ENCODE measurements at places on chromosomes 1 and 21.

DNA sequence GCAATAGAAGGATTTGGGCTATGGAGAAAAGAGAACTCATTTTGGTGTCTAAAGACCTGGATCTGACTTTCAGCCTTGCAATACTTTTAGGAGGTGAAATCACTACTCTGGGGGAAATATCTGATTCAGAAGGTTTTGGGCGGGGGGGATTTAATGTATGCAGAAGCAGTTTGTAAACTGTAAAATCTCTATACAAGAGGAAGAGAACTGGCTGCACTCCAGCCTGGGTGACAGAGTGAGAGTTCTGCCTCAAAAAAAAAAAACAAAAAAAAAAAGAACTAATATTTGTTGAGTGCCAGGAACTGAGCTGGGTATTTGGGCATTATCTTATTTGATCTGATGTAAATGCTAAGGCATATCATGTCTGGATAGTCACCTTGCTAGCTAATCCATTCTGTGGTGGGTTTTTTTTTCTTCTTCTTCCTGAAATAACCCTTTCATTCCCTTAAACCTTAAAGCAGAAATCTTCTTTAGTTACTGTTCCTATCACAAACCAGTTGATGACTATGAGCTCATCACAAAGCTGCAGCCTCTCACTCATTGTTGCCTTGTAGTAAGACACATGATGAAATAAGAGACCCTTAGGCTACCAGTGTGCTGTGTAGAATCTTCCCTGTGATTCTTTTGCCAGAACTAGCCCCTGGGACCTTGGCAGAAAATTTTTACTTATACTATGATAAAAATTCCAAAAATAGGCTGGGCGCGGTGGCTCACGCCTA is 35.6 kb upstream of the SLC16A1 start:
- DNase-seq = no peak

- no peak for DNase-seq
Observed at GRCh38 chr21:44893278-44893556, 19.7 kb upstream of the PTTG1IP start.

DNA sequence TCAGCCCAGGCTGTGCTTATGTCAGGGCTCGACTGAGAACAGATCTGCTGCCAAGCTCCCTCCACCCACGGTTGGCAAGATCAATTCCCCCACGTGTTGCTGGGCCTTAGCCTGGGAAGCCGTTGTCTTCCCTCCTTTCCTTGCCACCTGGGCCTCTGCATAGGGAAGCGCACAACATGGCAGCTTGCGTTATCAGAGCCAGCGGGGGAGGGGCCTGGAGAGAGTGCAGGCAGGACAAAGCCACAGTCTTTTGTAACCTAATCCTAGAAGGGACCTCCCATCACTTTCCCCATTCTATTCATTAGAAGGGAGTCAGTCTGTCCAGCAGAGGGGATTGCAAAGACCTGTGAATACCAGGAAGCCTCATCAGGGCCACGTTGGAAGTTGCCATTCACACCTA is 17.0 kb upstream of the IGSF21 start:
- no peak for DNase-seq

DNA sequence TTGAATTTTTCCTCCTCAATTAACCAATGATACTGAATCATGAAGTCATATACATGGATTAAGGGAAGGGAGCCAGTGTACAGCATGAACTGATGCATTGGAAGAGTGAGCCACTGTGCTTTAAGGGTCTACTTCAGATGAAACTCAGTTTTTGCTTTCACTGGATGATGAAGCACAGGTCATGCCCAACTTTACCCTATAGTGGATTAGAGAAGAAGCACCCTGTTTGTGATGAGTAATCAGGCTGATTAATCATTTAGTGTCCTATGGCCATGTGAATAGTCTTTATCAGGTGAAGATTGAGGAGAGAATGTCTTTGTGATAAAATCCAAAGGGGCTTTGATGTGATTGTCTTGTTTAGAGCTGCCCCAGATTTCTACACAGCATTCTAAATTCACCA is 24.7 kb upstream of the LAMC1 start:
- DNase-seq = no peak

DNA sequence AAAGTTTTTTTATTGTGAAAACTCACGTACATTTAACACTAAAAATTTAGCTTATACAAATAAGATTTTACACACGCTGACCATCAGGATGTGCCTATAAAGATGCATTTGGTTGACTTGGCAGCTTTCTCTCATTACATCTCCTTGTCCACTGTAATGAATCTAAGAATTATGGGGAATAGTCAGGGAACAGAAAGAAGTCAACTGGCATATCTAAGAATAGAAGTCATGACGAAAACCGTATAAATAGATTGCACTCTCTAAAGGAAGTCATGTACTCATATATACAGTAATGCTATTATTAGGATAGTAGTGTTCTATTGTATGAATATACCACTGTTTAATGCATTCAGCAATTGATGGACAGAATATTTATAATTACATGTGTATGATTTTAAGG is 575.8 kb upstream of the B3GALT2 start:
- DNase-seq = no peak

GRCh38 chr1:163928651-163929050 is 606.9 kb downstream of the NUF2 start:
- no peak for DNase-seq

- no peak for DNase-seq
Observed at GRCh38 chr1:98981917-98982513, 22.6 kb downstream of the PLPPR5 start.

- DNase-seq = no peak
Observed at GRCh38 chr1:89298461-89298860, 25.8 kb upstream of the GBP5 start.

GRCh38 chr1:1004420-1004779 is 4.5 kb upstream of the HES4 start:
- no peak for DNase-seq

GRCh38 chr1:25131794-25132193 is 100.5 kb downstream of the SYF2 start:
- DNase-seq = no peak

DNA sequence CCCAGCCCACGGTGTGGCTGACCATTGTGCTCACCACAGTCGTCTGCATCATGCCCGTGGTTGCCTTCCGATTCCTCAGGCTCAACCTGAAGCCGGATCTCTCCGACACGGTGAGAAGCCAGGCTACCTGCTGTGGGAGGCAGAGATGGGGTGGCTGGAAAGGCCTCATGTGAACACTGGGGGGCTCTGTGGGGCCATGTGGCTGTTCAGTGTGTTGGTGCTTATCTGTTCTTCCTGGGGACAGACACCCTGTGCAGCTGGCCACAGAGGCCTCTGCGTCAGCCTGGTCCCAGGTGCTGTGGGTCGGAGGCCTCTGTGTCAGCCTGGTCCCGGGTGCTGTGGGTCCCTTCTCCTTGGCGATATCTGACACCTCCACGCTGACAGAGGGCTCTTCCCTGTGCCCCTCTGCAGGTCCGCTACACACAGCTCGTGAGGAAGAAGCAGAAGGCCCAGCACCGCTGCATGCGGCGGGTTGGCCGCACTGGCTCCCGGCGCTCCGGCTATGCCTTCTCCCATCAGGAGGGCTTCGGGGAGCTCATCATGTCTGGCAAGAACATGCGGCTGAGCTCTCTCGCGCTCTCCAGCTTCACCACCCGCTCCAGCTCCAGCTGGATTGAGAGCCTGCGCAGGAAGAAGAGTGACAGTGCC is 23.2 kb downstream of the ATP8B2 start:
- DNase-seq = no peak

DNA sequence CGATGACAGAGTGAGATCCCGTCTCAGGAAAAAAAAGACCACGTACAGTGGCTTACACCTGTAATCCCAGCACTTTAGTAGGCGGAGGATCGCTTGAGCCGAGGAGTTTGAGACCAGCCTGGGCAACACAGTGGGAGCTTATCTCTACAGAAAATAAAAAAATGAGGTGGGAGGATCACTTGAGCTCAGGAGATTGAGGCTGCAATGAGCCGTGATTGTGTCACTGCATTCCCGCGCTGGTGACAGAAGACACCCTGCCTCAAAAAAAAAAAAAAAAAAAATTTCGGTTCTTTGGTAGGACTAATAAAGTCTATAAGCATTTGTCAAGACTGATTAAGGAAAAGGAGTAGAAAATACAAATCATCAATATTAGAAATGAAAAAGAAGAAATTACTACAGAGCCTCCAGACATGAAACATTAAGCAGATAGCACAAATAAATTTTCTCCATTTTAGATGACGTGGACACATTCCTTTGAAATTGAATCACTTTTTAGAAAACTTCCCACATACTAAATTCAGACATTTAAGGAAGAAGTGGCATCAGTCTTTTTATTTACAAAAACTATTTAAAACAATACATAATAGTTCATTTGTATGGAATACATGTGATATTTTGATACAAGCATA is 30.4 kb downstream of the MORC3 start:
- DNase-seq = no peak

DNA sequence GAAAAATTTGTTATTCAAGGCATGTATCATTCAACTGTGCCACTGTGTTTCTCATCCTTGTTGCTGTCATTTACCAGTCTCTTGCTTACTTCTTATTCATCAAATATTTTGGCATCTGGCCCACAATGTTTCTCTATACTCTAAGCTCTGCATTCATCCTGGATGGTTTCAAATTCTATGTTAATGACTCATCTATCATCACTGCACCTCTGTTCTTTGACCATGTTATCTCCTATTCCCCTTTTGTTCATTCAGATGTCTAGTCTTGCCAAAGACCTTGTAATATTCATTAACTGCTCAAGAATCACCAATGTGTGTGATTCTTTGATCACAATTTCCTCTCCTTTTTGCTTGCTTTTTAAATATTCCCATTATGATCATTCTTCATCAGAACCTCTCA is 54.6 kb upstream of the PRKACB start:
- no peak for DNase-seq

DNA sequence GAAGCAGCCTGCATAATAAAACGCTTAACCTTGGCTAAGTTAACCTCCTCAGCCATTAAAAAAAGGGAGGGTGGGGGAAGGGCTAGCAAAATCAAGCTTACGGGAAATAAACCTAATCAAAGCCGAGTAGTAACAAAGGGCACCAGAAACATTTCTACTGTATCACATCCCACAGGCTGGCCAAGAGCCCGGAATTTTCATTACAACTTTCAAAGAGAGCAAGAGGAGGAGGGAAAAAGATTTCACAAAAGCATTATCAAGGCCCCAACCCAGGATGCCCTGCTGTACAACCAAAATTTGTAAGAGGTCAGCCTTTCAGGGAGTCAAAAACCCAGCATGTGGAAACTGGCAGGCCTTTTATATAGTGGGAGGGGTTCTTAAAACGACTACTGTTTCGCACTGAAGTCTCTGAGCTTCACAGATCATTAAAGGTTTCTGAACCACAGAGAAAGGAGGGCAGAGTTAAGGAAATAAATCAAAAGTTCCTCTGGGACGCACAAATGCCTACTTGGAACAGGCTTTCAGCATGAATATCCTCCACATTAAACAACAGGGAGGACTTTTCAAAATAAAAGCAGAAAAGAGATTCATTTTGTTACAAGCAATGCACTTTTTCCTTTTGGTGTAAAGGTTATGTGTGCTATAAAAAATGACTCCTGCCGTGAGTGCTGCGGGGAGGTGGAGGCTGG is 90.4 kb downstream of the SLC45A1 start:
- DNase-seq = peak; percentile 84

DNA sequence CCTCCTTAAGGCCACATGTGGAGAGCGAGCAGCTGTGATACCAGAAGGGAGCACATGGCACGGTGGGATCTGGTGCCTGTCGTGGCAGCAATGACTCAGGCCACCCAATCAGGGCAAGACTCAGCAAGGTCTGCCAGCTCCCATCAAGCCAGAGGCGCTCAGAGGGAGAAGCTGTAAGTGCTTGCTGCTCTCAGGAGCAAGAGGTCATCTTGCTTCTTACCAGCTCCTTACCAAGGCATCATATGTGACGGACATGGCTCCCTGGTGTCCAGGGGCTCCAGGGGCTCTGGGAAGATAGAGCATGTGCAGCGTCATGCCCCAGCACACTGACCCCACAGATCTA is 72.9 kb downstream of the ITPKB start:
- DNase-seq = no peak

DNA sequence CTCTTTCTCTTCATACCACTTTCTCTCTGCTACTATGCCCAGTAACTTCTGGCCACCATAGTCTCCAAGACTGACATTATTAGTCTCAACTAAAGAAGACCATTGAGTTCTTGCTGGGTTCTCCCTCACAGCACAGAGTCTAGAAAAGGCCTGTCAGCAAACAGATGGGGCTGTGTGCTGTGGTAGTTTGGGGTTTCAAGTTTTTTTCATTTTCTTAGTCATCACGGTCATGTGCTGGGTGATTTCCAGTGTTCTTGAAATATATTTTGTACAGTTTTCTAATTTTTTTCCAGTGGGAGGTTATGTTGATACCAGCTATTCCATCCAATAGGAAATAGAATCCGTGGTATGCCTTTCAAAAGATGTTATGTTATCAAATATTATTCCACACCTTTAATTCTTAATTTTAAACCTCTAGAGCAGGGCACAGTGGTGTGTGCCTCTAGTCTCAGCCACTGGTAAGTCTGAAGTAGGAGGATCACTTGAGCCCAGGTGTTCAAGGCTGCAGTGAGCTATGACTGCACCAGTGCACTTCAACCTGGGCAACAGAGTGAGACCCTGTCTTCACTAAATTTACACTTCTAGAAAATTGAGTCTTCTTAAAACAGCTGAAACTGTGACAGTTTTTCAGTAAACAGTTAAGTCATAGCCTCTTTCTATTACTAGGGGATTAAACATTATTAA is 8.3 kb downstream of the CFHR2 start:
- DNase-seq = peak; percentile 3

DNA sequence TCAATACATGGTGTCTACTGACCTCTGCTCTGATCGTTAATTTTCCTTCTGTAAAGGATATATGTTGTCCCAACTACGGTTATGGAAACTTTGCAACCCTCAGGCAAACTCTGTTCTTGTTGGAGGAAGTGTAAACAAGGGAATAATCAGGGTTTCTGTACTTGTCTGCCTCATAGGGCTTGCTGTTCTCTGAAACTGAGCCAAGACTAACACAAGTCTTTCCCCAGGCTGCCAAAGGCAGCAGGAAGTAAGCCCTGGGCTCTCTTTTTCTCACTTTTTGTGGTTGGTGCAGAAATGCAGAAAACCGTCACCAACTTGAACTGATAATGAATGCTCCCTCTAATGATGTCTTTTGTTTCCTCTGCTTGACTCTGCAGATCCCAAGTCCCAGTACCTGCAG is 7.6 kb downstream of the CYP4X1 start:
- no peak for DNase-seq

DNA sequence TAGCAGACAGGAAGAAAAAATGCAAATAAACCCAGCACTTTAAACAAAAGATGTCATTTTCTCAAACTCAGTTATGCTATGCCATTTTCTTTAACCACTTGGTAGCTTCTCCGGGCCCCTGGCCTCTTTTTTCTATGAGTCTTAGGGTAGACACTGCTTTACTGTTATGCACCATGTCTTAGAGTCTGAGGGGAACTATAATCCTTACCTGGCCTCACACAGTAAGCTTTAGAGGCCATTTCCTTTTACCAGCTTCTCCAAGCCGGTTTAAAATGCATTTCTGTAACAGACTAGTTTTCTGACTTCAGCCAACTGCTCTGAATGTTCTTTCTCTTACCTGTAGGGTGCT is 73.7 kb upstream of the EDEM3 start:
- no peak for DNase-seq

DNA sequence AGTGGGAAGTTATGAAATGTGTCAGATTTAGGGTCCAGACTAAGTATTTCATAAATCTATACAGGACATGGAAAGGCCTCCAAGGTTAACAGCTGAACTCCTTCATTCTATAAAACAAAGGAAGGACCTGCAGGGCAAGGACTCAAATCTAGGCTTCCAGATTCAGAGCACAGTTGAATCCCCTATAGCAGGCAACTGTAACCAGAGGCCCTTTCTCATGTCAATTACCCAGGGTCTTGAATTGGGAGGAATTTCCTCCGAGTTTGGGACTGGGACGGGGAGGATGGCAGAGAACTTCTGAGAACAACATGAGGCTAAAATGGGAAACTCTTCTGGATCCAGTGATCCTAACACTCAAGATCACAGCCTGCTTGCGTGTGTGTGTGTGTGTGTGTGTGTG is 112.9 kb upstream of the BEND5 start:
- no peak for DNase-seq
